NCI-H510A (cell line): ENCODE measurements at places on chromosomes 11 and 22.

DNA sequence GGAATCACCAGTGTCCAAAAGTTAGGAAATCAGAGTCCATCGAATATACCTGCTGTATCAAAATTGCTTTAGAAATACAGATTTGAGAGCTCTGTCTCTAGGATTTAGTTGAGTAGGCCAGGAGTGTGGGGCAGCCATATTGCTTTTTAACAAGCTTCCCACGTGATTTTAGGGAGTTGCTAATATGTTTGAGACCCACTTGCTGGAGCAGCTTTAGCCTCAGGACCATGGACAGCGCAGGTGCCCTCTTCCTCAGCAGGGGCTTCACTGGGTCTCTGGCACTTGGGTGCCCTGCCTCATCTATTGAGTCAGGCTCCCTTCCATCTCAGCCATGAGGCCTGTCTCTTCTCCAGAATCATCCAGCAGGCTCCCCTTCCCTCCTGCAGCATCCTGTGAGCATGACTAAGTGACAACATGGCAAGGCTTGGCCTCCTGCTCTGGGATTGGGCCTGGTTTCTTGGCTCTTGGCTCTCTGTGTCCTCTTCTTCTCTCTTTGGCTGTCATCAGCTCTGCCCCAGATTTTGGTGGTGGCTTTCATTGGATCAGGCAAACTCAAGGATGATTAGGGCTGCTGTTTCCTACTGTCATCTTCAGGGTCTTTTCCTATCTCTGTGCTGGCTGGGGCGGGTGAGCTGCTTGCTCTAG lies 70.0 kb downstream of the SGSM1 start:
- DNase-seq, result no peak

- DNase-seq, result no peak
These were observed 243.1 kb downstream of the ST3GAL4 start for GRCh38 chr11:126598344-126599216.

DNA sequence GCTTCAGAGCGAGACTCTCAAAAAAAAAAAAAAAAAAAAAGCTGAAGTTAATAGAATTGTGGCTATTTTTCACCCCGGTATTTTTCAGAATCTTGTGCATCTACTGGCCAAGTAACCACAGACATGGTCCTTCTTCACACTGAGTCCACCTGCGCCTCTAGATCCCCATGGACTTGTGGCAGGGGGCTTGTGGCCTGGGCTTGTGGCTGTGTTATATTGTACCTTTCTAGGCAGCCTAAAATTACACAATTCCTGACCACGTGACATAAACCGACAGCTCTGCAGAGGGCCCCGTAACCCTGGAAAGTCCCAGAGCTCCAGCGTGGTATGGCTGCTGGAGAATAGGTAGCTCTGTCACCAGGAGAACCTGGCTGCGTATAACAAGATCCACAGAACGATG lies 10.9 kb upstream of the NAALADL1 start:
- DNase-seq, result no peak

DNA sequence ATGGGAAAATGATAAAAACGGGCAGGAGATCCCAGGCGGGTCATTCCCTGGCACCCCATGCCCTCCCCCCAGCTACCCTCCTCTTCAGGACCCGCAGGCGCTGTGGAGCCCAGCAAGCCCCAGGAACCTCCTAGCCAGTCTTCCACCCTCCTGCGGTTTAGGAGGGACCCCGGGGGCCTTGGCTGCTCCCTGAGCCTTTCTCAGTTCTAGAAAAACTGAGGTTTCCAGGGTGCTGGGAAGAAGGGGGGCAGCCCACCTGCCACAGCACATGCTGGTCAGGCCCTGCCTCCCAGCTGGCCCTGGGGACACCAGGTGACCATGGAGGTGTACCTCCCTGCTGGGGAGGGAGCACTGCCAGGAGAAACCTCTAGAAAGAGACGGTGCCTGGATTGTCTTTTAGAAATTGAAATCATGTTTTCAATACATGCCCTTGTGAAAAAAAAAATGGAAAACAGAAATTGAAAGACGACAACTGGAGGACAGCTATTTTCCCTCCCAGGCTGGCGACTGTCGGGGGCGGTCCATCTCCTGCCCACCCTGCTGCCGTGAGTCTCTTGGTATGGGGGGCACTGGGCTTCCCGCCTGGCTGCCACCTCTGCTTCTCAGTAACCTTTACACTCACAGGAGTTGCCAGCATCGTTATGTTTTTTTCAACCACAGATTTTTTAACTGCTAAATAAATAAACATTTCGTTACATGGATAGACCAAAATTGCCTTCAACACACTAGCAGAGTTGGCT lies 398.5 kb downstream of the TBC1D22A start:
- no peak for DNase-seq

- no peak for DNase-seq
These were observed 274.7 kb downstream of the NXPE2 start for GRCh38 chr11:114953039-114953438.
